ENCODE measurements at places on chromosomes 16 and 17.
A peak's percentile ranks its signal among the peaks of the same experiment; 100 is the strongest.

- no peak for DNase-seq
These were observed 5.4 kb downstream of the APOBR start for GRCh38 chr16:28499854-28500253.

DNA sequence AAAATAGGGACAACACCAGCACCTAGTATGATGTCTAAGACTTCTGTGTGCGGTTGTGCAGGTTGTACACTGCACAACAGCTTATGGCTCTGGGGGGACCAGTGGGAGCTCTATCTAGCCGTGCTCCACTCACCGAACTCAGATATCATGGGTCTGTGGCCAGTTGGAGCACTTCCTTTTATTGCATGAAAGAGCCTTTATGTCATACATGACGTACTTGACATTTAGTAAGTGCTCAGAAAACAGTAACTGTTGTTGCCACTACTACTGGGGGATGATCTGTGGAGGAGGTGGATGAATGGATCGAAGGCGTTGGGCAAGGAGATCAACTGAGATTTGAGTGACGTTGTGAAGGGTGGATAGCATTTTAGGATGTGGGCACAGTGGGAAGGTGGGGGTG, 368.8 kb downstream of the SNX29 start:
- no peak for DNase-seq

DNA sequence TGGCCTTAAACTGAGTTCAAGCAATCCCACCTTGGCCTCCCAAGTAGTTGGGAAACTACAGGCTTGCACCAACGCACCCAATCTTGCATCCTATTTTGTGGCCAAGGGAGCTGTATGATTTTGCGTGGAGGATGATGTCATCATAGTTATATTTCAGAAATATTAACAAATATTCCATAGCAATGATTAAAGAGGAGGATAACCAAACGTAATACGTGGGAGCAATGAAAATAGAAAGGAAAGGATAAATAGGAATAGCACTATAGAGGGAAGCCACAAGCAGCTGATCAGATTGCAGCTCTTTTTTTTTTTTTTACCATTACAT, 2.2 kb upstream of the YWHAE start:
- DNase-seq = no peak

DNA sequence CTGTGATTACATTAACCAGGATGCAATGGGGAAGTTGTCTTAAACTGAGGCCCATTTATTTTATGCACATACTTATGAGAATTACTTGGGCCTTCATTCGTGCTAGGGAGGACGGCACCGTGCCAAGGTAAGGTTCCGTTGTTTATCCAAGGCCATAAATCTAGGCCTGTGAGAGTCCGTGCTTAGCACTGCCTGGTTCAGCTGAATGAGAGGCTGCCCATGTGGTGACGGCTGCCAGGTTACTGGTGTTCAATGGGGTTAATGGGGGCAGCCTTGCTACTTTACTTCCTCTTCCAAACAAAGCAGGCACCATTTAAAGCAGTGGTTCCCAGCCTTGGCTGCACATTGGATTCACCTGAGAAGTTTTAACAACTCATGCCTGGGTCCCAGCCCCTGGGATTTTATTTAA, 135.1 kb upstream of the NOL11 start:
- no peak for DNase-seq

GRCh38 chr16:27690608-27691007, 140.7 kb downstream of the KATNIP start:
- DNase-seq = peak; percentile 20

DNA sequence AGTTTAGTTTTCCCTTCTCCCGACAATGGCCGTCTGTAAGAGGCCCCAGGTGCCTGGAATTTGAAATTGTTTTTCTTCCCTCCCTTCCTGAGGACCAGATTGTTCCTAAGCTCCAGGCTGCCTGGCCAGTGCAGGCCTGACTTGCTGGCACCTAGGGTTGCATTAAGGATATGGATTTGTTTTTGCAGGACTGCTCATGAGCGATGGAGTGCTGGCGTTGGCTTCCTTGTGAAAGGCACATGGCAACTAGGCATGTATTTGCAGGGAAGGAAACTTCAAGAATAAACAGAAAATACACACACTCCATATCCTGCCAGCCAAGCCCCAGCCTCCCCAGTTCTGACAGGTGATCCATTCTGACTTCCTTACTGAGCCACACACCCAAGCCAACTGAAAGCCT, 25.5 kb upstream of the SOX9 start:
- DNase-seq = no peak

- no peak for DNase-seq
These were observed 2.7 kb downstream of the MLLT6 start for GRCh38 chr17:38707678-38708351.

DNA sequence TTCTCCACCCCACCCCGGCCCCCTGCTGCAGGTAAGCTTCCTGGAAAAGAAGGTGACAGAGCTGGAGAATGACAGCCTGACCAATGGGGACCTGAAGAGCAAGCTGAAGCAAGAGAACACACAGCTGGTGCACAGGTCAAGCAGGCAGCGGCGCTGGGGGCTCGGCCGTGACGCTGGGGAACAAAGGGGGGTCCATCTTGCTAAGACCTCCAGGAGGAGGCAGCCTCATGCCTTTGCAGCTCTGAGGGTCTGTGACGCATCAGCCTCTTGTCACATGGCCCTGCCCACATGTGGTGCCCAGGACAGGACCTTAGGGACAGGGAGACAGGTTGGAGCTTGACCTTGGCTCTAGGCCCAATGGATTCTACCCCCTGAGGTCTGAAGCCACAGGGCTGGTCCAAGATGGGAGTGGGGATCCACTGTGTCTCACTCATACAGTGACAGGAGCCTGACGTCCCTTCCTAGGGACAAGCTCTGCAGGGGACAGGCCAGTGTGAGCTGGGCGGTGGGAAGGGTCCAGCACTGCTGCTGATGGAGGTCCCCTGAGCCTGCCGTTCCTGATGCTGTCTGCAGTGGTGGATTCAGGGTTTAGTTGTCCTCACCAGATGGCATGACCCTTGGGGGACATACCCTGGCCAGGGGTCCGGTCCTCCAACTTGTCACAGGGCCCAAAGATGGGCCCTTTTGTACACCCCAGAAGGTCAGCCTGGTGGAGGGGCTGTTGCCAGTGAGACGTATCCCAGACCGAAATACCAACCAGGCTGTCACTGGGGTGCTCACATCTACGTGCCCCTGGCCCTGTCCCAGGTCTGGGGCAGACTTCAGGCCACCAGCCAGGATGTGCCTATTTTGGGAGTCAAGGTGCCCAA, 132.6 kb downstream of the RAB11FIP4 start:
- no peak for DNase-seq

DNA sequence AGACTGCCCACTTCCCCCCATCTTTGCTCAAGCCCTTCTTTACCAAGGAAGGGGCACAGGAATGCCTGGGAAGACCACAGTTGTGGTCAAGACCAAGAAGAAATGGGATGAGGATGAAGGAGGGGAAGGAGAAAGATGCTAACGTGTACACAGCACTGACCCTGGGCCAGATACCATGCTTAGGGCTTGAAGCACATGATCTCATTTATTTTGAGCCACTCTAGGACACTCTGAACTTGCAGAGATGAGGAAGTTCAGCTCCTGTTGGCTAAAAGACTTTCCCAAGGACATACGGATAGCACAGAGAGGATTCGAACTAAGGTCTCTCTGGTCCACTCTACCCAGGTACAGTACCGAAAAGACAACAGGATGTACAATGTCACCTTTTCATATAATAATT, 42.6 kb downstream of the PIK3R5 start:
- DNase-seq = no peak

- no peak for DNase-seq
These were observed 233.4 kb downstream of the FTO start for GRCh38 chr16:53937161-53937880.
